Activated CD8-positive, alpha-beta memory T cell treated with anti-CD3 and anti-CD28 coated beads for 1 hour (primary cell): ENCODE measurements at places on chromosomes 2 and 18.

DNA sequence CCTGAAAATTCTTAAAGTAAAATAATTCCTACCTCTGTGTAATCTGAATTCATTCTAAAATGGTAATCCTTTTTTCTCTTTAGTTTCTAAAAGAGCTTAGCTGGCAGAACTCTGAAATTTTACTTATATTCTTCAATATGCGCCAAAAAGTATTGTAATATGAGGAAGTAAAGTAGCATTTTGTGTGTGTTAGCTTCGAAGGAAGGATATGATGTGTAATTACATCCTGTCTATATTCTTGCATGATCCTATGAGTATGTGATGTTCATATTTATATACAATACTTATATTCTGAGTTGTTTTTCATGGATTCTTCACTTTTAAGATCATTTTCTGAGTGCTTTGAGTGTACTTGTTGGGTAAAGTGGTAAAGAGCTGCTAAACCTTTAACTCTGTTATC lies 402.9 kb upstream of the PKDCC start:
- no peak for DNase-seq

GRCh38 chr2:29139152-29139551 lies 23.9 kb downstream of the CLIP4 start:
- DNase-seq, result no peak

- DNase-seq, result no peak
Measured at GRCh38 chr18:39389800-39390379, 1824.3 kb upstream of the CELF4 start.

DNA sequence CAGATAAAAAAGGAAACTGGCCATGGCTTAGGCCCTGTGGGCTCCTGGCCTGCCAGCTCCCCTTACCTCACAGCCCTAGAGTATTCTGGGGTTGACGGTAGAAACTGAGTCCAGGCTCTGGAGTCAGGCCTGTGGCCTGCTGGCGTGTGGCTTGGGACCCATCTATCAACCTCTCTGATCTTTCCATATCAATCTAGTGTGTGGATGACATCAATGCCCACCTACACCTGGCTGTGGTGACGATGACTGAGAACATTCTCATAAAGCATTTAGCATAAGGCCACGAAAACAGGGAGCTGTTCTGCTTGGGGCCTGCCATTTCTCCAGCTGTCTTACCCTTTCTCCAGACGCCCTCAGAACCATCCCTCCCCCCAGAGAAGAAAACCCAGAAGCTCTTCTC lies 17.9 kb downstream of the PCARE start:
- no peak for DNase-seq
